ENCODE measurements at places on chromosomes 6 and 20.
A peak's percentile ranks its signal among the peaks of the same experiment; 100 is the strongest.

DNA sequence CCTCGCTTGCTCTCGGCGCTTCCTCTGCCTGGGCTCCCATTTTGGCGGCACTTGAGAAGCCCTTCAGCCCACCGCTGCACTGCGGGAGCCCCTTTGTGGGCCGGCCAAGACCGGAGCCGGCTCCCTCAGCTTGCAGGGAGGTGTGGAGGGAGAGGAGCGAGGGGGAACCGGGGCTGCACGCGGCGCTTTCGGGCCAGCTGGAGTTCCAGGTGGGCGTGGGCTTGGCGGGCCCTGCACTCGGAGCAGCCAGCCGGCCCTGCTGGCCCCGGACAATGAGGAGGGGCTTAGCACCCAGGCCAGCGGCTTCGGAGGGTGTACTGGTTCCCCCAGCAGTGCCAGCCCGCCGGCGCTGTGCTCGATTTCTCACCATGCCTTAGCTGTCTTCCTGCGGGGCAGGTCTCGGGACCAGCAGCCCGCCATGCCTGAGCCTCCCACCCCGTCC, 10.2 kb upstream of the SRPK1 start:
- DNase-seq: no peak

DNA sequence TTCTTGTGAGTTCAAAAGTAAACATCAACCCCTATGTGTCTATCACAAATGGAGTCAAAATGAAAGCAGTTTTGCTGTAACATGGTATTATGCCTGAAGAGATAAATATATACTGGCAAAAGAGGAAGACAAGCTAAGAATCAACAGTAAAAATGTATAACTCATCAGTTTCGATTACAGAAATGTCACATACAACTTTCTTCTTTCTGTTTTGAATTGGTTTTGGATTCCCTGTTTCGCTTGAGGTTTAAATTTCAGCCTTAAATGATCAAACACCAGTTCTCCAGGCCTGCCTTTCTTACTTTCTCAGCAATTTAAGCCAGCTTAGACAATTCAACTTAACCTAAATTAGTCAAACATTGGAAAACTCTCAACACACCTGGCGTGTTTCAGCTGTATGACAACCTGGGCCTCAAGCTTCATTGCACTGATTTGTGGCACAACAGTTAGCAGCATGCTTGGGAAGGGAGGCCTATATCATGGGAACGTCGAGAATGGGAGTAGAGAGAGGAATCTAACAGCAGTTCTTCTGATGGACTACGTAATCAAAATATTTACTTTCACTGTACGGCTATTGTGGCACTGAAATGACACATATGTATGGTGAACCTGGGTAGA, 51.9 kb upstream of the MARCKS start:
- DNase-seq: no peak

GRCh38 chr6:26286168-26286877, 78.7 kb upstream of the BTN3A2 start:
- peak; percentile 74 for DNase-seq

- DNase-seq: no peak
These were observed 35.9 kb upstream of the FAM50B start for GRCh38 chr6:3813150-3813780.

DNA sequence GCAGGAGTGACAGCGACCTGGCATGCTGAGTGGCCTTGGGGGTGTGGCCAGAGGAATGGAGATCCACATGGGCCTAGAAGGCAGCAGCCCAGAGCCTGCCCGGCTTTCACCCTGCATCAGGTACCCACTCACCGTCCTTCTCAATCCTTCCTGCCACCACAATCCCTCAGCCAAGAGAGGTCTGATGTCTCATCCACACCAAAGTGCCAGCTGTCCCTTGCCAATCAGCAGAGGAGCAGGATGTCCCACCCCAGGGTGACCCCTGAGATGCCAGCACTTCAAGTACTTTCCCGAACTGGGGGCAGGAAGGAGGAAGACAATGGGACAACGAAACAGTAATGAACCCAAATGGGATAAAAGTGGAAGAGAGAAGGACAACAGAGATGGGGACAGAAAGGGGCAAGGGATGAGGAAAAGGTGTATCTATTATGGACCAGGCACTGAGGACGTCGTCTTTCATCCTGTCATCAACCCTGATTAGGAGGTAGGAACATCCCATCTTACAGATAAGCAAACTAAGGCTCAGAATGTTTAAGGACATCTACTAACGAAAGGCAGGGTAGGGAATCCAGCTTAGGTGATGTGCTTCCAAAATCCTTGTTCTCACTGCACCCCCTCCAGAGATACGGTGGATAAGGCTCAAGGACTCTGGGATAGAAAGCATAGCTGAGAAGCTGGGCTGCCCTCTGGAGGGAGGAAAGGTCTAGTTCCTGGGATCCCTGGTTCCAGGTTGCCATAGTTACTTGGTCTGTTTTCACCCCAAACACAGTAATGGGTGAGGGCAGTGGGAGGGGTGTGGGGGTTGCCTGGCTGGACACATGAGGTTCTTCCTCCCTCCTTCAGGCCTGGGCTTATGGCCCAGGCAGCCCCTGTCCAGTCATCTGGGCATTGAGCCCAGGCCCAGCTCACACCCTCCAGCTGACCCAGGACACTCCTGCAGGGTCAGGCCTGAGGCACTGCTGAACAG, 4.5 kb upstream of the TNXB start:
- no peak for DNase-seq

DNA sequence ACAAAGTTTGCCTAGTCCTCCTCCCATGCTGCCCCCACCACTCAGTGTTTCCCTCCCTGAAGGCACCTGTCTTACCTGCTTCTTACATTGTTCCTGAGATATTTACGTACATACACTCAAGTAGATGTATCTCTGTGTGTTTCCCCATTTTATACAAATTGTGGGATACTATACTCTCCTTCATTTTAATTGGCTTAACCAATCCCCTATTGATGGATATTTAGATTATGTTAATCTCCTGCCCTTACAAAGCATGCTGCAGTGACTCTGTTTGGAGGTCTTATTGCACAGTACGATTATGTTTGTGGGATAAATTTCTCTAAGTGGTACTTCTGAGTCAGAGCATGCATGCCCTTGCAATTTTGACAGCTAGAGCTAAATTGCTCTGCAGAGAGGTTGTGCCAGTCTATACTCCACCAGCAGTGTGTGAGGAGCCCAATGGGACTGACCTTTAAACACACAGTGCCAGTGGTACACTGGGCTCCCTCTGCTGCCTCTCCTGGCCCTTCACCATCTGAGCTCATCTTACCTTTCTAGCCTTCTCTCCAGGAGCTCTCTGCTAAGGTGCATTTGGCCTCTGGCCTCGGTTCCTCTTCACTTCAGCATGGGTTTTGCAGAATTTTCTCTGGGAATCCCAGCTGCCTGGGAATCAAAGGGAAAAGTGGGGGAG, 57.4 kb downstream of the LYRM2 start:
- no peak for DNase-seq

- no peak for DNase-seq
These were observed 93.4 kb upstream of the NHSL1 start for GRCh38 chr6:138592749-138593123.

DNA sequence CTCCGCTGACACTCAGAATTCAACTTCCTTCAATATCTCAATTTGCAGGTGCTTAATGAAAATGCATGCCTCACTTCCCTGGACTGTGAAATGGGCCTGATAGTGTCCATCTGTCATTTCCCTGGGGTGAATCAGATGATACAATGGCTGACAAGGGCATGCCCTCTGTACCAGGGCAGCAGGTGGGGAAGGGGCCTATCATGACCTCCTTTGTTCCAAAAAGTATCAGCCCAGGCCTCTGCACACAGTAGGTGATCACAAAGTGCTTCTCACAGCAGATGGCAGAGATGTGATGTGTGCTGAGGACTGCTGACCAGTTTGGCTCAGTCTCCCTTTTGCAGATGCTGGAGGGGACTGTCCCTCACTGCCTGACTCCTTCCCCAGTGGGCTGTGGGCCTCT, 44.3 kb downstream of the DLGAP4 start:
- no peak for DNase-seq

- DNase-seq: no peak
These were observed 10.9 kb upstream of the TDRD6 start for GRCh38 chr6:46676604-46677313.

All from effector memory CD4-positive, alpha-beta T cell (primary cell).